Left ventricle myocardium inferior (tissue), 1 donor: ENCODE measurements at places on chromosomes 2 and 18. TPM values are rescaled to one million over a fixed set of nuclear protein-coding genes. Genes with fewer than 3 reads are reported as not detected.

The IL1RL1 gene
- total RNA-seq, result 1.1 TPM

DNA sequence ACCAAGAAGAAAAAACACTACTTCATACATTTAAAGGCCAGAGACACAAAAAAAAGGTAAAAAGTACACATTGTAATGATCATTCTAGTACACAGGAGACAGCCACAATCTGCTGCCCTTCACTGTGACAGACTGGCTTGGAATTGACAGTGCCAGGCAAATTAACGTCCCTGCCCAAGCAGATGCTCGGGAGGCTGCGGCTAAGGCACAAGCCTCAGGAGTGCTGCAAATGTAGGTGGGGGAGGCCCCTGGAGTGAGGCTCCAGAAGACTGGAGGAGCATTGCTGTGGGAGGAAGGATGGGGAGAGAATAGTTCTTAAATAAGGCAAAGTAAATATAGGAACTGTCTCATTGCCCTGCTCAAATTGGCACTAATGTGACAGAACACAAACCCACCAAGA lies 18.6 kb downstream of the ERCC3 start:
- no peak for DNase-seq

The GREB1L gene
- 12.3 TPM for total RNA-seq

The CPO gene
- total RNA-seq, result 0.25 TPM

- DNase-seq, result no peak
These were observed 11.8 kb upstream of the GNLY start for GRCh38 chr2:85682378-85682777.

- no peak for DNase-seq
These were observed 244.7 kb downstream of the NBAS start for GRCh38 chr2:15316370-15316814.

The GAREM2 gene
- total RNA-seq, result 0.93 TPM

The SLC23A3 gene
- 0.58 TPM for total RNA-seq

DNA sequence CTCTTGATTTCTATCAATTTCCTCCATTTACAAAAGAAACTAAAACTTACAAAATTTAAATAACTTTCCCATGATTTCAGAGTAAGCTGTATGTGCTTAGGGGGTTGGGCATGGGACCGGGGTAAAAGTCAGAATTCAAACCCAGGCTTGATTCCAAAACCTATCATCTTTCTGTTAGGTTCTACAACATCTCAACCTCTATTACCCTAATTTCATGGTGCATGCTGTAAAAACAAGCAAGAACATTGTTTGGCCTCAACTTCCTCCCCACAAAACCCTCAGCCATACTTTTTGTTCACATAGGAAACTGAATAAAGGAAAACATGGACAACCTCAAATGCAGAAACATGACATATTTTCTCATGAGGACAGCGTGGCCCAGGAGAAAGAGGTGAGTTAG lies 59.3 kb downstream of the RDH14 start:
- DNase-seq, result no peak

The MATN3 gene
- 0.22 TPM for total RNA-seq

DNA sequence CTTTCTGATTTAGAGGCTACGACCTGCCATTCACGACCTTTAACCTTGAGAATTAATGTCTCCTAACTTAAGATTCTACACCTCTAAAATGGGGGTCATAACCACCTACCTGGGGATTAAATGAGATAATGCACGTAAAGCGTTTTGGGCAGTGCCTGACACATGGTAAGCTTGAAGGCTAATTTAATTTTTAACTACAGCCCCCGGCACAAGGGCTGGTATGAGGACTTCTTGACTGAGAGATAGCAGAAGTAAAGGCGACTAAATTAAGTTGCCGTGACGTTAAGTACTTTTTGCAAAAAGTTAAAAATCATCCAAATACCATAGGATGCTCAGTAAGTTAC lies 549 bp downstream of the MRPL35 start:
- no peak for DNase-seq

DNA sequence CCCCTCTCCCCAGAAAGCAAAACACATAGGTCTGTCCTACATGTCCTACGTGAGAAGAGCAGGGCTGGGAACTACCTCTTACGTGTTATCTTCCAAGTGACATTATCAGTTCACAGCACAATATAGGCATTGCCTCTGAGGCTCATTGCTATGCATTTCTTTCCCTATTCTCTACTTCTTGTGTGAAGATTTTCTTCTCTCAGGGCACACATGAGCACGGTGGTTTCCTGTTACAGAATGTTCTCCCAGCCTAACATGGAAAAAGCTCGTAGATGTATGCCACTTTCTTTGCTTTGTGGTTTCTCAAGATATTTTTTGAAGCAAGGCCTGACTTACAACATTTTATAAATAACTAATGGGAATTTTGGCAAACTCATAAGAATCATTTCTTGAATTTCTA lies 19.4 kb upstream of the DSC3 start:
- DNase-seq, result no peak

DNA sequence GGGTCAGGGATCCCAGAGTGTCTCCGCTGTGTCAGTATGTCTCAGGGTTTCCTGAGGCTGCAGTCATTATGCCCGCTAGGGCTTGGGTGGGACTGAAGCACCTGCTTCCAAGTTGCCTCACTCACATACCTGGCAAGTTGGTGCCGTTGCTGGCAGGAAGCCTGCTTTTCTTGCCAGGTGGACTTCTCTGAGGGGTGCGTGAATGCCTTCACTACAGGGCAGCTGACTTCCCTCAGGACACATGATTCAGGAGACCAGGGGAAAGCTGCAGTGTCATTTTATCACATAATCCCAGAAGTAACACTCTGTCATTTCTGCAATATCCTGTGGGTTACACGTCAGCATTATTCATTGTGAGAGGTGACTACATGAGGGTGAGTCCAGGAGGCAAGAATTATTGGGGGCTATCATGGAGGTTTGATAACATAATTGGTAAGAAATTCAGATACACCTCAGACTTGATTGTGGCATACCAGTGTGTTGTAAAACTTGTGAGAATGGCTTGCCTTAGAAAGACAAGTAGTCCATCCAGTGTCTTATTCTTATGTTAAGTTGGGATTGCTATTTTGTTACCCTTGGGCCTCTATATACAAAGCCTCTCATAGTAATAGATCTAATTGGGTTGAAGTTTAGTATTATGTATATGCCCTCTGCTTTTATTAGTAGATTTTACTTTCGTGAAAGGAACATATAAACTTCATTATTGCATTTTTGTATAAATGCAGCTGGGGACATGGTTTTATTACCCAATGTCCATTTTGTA lies 44.1 kb downstream of the NEDD4L start:
- no peak for DNase-seq

The ABCG5 gene
- total RNA-seq, result not detected

The IL1B gene
- total RNA-seq, result 0.27 TPM

GRCh38 chr18:61666876-61667590 lies 225.8 kb downstream of the RNF152 start:
- no peak for DNase-seq

DNA sequence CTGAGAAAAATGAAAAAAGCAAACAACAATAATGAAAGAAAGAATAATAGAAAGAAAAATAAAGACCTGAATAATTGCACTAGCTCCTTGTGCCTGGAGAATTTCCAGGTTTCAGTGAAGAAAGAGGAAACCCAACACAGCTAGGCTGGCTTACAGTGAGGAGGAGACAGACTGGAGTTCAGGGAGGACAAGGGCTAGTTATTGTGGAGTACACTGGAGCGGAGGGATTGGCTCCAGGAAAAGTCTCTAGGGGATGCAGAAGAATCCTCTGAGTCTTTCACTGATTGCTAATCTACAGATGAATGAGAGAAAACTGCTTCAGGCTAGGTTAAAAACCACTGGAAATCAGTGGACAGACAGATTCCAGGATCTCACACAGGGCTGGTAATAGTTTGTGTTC lies 163.6 kb upstream of the RBMS1 start:
- DNase-seq, result no peak

DNA sequence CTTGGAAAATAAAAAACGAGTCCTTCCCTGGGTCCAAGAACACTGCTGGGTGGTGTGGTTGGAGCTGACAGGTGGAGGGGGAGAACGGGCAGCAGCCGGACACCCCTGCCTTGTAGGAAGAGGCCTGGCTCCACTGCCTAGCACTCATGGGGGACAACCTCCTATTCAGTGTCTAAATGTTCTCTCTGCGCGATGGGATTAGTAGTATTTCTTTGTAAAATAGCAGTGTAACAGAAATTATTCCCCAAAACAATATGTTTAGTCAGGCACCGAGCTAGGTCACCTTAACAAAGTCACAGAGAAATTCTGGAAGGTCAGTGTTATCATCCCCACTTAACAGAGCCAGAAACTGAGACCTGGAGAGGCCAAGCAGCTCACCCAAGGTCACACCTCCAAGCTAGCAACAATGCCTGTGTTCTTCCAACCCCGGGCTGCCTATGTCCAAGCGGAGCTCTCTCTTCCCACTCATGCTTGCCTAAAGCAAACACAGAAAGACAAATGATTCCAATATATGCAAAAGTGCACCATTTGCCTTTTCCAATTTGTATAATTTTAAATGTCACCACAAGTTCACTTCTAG lies 68.0 kb downstream of the STEAP3 start:
- no peak for DNase-seq

- DNase-seq, result no peak
These were observed 61.3 kb downstream of the NABP1 start for GRCh38 chr2:191739194-191739593.

DNA sequence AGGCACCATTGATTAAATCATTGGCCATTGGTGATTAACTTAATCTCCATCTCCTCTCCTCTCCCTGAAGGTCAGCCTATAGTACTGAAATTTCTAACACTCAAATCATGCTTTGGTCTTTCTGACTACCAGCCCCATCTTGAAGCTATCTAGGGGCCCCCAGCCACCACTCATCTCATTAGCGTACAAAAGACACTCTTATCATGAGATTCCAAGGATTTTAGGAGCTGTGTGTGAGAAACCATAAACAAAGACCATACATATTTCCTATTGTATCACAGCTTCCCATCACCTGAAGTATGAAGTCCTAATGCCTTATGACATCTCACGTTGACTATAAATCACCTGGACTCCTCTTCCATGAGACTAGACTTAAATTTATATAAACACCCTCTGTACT lies 94.0 kb upstream of the B3GNT2 start:
- no peak for DNase-seq

DNA sequence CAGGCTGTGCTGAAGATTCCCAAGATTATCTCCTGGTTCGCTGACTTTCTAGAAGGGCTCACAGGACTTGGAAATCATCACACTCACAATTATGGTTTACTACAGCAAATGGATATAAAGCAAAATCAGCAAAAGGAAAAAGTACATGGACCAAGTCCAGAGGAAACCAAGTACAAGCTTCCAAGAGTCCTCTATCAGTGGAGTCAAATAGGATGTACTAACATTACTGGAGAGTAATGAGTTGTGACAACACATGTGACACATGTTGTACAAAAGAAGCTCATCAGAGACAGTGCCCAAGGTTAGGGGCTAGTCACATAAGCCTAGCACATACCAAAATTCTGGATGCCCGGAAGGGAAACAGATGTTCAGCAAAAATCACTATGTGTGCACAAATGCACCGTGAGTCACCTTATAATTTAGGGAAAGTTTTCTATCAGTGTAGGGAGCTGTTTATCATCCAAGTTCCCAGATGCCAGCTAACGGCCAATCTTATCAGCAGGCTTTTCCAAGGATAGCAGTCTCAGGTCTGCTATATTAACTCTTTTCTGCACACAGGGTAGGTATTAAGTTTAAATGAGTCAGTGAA lies 9.5 kb downstream of the TMEM237 start:
- no peak for DNase-seq

The TMEM178A gene
- 3.6 TPM for total RNA-seq

DNA sequence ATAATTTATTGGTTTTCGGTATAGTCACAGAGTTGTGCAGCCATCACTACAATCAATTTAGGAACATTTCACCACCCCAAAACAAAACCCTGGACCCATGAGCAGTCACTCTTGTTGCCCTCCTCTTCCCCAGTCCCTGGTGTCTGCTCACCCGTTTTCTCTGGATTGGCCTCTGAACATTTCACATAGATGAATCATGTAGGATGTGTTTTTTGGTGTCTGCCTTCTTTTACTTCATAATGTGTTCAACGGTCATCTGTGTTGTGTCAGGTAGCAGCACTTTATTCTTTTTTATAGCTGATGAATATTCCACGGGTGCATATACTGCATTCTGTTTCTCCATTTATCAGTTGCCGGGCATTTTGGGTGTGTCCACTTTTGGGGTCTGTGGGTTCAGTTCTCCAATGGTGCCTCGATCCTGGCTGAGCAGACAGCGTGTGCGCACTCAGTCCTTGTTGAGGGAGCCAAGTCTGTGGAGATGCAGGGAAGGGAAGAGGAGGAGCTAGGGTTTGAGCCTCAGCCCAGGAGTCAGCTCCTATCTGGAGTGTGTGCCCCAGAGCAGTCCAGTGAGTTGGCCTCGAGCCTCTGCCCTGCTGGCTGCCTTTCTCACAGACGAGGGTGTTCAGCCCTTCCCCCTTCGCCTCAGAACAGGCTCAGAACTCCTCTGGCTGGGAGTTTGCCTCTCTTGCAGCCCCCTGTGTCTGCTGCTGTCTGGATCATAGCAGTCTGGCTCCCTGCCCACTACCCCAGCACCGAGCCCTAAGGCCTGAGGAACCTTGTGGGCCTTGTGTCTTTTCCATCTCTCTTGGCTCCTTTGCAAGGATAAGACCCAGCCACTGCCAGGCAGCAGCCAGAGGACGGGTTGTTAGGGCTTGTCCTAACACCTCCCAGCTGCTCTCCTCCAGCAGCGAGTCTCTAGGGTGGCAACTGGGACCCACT lies 18.0 kb downstream of the C2orf74 start:
- peak; percentile 82 for DNase-seq

The CAVIN2 gene
- total RNA-seq, result 93.9 TPM

The RAB11FIP5 gene
- 21.8 TPM for total RNA-seq

The TCF23 gene
- 0.08 TPM for total RNA-seq

DNA sequence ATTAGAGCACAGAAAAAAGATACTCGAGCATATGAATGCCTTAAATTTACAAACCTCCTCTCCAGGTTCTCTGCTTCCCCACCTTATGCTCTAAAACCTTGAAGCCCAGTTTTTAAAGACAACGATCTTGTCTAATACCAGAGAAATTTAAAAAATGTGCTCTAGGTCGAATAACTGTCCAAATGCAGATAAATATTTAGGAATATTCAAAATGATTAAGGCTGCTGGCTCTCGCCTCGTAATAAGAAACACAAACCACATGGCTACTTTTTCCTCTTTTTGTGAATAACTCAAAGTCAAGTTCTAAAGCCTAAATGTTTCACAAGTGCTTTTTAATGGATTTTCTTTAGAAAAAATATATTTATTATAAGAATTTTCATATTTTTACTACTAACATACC lies 101.3 kb downstream of the SATB2 start:
- DNase-seq, result no peak

- no peak for DNase-seq
These were observed 224.7 kb downstream of the CDH7 start for GRCh38 chr18:65975536-65975935.

DNA sequence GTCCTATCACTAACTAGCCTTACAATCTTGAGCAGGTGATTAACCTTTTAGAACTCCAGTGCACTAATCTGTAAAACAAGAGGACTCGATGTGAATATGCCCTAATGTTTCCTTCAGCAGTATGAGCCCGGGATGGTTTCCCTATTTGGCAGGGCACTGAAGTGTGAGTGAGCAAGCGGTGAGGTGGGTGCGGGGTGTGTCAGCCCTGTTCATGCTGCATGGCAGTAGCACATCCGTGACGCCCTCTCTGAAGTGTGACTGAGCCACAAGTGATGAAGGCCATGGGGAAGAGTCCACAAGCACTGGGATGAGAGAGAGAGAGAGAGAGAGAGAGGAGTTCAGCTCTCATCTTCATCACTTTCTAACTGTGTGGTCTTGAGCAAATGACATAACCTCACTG lies 168.7 kb downstream of the SETBP1 start:
- DNase-seq, result no peak

The GRB14 gene
- total RNA-seq, result 39.3 TPM

- no peak for DNase-seq
These were observed 21.0 kb upstream of the ARMC9 start for GRCh38 chr2:231177156-231178025.

GRCh38 chr2:239302083-239302807 lies 98.6 kb downstream of the HDAC4 start:
- DNase-seq, result peak; percentile 13
